ENCODE measurements at places on chromosomes 7 and 10. TPM values are rescaled to one million over a fixed set of nuclear protein-coding genes. Genes with fewer than 3 reads are reported as not detected.

- DNase-seq = no peak
These were observed 91.0 kb downstream of the MICALL2 start for GRCh38 chr7:1368184-1368681.

- DNase-seq = no peak
These were observed 738.6 kb upstream of the LRRTM3 start for GRCh38 chr10:66187053-66187733.

DNA sequence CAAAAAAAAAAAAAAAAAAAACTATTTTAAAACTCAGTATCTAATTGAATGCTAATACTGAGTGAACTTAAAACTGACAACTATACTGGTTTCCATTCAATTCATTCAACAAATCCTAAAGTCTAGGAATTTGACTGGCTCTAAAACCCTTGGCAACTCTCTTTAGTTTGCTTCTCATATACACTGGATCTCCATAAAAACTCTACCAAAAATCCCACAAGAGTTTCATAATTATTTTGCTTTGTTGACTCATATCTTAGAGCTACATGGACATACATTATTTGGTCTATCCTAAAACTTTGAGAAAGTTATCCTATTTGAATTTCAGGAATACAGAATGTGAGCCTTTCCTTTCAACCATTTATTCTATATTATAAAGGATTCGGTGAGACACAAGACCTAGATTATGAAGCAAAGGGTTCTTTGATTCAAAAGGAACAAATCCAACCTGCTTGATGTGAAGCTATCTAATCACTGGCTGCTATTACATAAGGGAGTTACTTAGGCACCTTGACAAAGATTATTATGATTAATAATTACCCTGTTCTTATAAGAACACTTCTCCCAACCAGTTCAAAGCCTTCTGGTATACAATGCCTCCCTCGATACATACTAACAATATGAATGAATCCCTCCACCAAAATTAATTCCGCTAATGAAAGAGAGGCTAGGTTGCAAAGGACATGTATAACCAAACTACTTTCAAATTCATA is 15.8 kb upstream of the KMT2E start:
- no peak for DNase-seq

GRCh38 chr10:91162050-91162494 is 58.4 kb upstream of the PCGF5 start:
- no peak for DNase-seq

- no peak for DNase-seq
These were observed 501.6 kb downstream of the GRID1 start for GRCh38 chr10:85864868-85865526.

The INPP5F gene
- polyA plus RNA-seq = 41.4 TPM

The SLC18A2 gene
- polyA plus RNA-seq = 4.3 TPM

The CYP3A4 gene
- polyA plus RNA-seq = not detected

The ABCC2 gene
- 2.4 TPM for polyA plus RNA-seq

All from GM23338 (cell line).